CD14-positive monocyte (primary cell): ENCODE measurements at places on chromosomes 5 and 9.

DNA sequence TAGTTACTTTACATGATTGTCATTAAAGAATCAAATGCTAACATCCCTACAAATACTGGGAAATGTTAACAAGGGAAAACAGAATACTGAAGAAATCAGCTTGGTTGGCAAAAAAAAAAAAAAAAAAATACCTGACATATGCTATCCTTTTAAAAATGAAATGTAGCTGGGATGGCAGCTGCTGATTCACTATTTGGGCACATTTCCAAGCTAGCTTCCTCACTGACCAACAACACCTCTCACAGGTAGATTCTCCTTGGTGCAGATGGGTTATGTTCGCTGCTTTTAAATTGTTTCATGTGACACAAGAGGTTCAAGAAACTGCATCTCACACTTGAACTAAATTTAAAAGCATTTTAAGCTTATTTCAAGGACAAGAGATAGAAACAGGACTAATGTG lies 6.1 kb upstream of the PRUNE2 start:
- no peak for DNase-seq

GRCh38 chr5:3684118-3684517 lies 88.5 kb downstream of the IRX1 start:
- DNase-seq, result no peak

GRCh38 chr9:135554718-135555117 lies 6.8 kb upstream of the PAEP start:
- no peak for DNase-seq

DNA sequence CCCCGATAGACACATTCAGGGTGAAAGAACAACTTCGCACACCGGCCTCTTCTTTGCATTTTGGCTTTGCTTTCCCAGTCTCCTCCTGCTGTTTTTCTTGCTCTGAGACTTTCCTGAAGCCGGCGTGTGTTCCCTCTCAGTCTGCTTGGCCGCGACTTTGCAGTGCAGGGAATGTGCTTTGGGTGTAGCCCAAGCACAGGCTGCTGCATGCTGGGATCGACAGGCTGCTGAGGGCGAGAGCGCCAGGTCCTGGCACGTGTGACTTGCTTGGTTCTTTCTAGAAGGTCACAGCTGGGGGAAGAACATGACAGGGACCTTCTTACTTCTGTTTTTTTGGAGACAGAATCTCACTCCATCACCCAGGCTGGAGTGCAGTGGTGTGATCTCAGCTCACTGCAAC lies 40.6 kb downstream of the TENT4A start:
- no peak for DNase-seq

DNA sequence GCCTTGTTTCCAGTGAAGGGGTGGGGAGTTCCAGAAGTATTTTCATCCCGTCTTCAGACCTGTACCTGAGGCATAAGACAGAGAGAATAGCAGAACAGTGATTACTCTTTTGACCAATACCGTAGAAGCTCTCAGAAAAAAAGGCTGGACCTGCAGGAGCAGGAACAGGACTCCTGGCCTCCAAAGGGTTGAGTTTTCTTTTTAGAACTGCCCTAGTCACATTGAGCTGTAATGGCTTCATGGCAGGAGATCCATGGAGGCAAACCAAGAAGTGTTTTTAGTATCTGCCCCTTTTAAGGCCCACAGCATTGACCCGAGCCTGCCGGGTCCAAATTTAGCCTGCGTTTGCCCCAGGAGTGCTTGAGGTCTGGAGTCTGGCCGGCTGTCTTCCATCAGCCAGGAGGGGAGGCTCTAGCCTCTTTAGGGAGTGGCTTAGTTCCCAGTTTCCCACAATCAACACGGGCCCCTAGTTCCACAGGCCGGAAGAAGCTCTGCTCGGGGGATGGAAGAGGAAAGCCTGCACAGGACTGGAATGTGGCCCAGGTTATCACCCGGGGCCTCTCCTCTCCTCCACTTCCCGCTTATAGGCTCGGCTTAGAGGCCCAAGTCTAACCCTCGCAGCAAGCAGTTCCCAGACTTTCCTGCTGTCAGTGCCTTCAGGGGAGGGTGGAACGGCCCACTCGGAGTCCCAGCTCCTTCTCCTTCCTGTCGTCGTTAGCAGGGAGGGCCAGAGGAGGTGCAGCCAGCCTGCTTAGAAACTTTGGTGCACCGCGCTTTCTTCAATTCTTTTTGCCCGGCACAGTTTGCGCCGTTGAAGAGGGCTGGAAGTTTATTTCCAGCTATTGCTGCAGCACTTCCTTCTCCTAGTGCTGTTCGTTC lies 80.7 kb downstream of the C9orf152 start:
- no peak for DNase-seq

GRCh38 chr5:157222506-157223230 lies 42.0 kb downstream of the ITK start:
- no peak for DNase-seq

- DNase-seq, result no peak
Measured at GRCh38 chr9:117245175-117245829, 169.6 kb downstream of the ASTN2 start.

- no peak for DNase-seq
Measured at GRCh38 chr5:3780907-3781306, 185.3 kb downstream of the IRX1 start.

DNA sequence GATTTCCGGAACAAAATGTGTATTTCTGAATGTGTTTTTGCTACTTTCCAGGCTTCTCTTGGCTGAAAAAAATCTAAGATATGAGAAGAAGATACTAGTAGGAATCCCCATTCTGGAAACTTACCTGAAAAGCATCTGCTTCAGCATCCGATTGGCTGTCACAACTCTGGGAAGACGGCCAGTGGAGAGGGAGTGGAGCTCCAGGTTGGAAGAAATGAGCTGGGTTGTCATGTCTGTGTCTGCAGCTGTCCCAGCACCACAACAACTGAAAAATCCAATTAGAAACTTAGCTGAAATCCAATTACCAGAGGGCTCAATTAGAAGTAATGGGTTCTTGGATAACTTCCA lies 3.0 kb downstream of the PSMB7 start:
- DNase-seq, result no peak

- DNase-seq, result no peak
Measured at GRCh38 chr5:16759147-16759773, 142.5 kb upstream of the RETREG1 start.

DNA sequence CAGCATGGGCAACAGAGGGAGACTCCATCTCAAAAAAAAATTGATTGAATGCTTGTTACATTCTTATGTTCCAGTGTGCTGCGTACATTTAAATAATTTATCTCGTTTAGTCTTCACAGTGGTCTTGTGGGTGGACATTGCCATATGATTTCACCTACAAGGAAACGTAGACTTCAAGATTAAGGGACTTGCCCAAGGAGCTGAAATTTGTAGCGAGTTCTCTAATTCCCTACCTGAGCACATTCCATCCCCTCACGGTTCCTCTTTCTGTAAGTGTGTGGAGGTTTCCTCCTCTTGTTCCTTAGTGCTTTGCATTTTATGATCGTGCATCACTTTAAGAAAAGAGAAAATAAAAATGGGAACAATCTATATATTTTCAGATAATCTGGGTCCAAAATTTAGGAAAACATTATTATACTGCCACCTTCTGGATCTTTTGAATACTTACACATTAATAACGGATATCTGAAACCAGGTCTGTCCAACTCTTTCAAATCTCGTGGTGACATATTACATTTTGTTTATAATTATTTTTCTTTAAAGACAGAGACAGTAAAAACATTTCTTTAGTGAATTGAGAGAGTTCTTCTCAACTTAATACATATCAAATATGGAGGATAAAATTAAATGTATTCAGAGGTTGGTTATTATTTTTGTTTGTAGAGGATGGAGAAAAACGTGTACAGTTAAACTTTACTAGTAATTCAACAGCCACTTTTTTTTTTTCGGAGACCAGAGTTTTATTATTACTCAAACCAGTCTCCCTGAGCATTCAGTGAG lies 29.9 kb upstream of the C7 start:
- no peak for DNase-seq

DNA sequence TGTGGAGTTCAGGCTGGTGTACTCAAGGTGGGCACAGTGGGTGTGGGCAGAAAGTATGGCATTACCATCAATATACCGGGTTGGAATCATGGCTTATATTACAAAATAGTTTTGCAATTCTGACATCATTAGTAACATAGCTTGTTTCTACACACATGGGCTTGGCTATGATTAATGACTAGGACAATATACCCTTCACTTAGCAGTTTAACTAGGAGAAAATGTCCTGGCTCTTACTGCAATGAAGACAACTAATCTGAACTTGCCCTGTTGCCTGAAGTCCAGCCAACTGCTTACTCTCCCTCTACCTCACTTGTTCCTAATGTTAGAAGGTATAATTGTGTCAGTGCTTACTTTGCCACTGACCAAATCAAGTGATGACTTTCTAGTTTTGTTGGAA lies 612.5 kb downstream of the EFNA5 start:
- DNase-seq, result no peak

GRCh38 chr5:42995360-42995751 lies 44.8 kb downstream of the ANXA2R start:
- DNase-seq, result no peak

DNA sequence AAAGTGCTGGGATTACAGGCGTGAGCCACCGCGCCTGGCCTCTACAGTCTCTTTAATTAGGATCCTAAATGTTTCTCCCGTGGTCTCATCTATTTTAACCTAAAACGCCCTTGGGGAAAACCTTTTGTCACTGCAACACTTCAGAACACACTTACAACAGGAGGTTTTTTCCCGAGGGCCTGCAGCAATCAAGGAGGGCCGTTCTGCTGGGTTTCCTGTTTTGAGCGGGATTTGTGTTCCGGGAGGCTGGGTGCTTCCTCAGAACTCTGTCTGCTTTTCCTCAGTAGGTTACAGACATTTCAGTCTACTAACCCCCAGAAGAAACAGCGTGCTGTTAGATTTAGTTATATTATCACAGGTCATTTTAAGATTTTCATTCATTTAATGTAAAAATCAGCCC lies 65.4 kb upstream of the IRX4 start:
- DNase-seq, result no peak

DNA sequence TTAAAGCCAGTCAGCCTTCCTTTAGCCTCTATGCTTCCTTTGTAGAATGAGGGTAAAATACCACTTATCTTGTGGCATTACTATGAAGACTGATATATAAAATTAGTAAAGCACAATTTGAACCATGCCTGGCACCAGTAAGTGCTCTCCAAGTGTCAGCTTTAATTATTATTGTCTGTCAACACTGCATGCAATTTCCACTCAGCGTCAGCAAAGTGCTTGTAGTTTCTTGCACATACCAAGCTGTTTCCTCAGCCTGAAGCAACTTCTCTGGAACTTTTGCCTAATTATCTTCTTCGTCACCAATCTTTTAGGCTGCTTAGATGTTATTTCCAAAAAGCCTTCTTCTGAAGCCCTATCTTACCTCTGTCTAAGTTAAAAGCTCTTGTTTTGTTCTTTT lies 177.3 kb downstream of the CDC42SE2 start:
- no peak for DNase-seq

DNA sequence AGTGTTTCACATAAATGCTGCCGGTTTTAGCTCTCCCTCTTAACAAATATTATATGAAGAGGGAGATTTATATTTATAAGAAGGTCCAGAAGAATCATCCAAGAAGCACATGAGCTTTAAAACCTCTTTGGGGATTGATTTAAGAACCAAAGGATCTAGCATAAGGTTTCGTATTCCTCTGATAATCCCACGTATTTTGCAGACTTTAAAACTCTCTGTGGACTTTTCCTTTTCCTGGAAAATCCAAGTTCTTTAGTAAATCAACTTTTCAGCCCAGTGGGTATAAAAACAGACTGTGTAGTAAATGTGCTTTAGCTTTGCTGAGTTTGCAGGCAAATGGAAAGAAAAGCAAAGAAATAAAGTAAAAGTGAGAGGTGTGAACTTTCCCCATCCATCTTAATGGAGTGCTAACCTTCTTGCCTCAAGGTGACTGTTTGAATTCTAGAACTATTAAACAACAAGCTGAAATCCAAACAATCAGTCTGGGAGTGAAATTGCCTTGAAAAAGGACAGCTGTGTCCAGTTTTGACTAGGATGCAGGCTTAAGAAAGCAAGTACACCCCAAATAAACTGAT lies 363.4 kb upstream of the SLC24A2 start:
- no peak for DNase-seq
